HAP-1 (cell line): ENCODE measurements at places on chromosomes 5 and 9.

DNA sequence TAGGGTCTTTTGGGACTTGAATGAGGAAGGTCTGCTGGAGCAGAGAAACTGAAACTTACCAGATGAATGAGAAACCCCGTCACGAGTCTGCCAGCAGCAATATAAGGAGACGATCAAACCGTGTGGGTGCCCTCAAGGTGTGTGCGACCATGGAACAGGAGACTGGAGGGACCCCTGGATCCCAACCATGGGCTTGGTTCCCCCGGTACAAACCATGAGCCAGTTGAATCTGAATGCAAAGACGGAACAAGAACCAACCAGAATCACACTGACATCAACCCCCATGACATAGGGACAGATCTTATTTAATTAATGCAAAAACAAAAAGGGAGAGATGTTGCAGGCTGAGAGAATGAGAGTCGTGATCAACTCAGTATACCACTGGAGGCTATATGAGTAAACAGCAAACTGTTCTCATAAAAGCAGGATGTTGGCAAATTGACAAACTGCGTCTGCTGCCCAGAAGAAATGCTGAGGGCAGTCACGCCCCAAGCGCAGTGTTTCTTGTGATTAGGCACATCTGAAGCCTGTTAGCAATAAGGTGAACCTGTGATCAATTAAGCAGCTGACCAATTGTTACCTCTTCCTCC is 475.5 kb upstream of the ACO1 start:
- no peak for DNase-seq

DNA sequence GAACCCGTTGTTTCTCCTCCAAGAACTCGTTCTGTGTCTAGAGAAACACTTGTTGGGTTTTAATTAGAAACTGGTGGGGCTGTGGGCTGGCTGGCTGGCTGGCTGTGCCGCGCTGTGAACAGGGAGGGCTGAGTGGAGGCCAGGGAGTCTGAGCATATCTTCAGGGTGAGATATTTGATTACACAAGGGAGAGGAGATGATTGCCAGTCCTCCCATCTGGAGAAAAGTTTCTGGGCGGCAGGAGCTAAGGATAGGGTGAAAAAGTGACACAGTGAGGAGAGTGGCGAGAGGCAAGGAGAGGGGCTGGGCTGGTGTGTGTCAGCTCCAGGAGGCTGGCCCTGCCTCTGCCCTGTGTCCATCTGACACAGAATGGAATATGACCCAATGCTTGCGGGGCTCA is 63.0 kb downstream of the GDNF start:
- no peak for DNase-seq

- no peak for DNase-seq
Measured at GRCh38 chr5:37871023-37871815, 31.4 kb upstream of the GDNF start.

- no peak for DNase-seq
Measured at GRCh38 chr5:134902071-134902801, 2.7 kb upstream of the PCBD2 start.

GRCh38 chr5:115842089-115842935 is 577 bp downstream of the AP3S1 start:
- peak; percentile 82 for DNase-seq

- no peak for DNase-seq
Measured at GRCh38 chr5:7419846-7420245, 23.9 kb downstream of the ADCY2 start.

DNA sequence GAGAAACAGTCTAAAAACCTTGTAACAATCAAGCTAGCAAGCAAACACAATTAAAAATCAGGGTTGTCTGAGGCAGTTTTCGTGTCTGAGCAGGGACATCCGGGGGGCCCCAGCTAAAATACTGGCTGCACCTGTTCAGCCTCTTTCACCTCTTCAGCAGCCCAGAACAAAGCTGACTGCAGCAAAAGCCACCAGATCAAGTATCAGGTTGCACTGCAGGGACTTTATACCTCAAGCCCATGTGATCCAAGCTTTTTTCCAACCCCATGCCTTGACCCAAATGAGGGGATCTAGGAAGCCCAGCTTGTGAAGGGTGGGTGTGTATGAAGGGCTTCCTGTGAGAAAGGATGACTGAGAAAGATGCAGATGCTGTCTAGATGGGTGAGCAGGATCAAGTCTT is 133.4 kb downstream of the SEMA6A start:
- DNase-seq = peak; percentile 17

DNA sequence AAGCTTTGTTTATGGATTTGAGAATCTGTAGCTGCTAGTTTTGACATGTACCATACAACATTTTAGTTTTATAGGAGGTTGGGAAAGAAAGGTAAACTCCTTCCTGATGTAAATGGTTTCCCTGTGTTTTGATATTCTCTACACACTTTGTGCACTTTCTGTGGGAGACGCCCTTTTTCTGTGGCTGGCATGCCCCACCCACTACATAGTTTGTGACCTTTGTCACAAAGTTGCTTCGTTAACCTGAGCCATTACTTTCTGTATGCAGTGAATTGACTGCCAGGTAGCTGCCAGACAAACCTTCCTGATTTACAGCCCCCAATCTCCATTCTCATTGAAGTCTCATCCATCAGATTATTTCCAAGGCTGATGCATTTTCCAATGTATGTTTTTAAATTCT is 90.6 kb downstream of the NLN start:
- DNase-seq = no peak

DNA sequence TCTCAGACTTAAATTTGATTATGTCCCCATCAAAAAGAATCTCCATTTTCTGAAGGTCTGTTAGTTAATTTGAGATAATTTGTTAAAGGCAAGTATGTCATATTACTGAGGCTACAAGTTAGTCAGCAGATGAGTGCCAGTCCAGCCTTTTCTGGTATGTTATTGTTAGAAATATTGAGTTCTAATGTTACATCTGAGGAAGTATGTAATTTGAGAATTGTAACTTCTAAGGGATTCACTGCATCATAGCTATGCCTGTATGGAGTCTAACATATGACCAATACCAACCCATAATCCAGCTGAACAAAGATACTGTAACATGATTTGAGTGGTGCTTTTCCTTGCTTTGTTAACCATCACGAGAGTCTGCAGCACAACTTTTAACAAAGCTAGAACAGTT is 13.9 kb downstream of the SLC23A1 start:
- no peak for DNase-seq

DNA sequence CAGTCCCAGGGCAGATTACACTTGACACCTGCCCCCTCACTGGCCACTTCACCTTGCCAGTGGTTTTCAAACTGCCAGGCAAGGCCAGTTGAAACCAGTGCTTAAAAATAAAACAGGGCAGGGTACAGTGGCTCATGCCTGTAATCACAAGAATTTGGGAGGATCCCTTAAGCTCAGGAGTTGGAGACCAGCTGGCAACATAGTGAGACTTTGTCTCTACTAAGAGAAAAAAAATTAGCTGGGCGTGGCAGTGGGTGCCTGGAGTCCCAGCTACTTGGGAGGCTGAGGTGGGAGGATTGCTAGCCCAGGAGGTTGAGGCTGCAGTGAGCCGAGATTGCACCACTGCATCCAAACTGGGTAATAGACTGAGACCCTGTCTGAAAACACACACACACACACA is 58.1 kb downstream of the ROPN1L start:
- no peak for DNase-seq
